Activated naive CD8-positive, alpha-beta T cell treated with anti-CD3 and anti-CD28 coated beads for 36 hours (primary cell): ENCODE measurements at places on chromosomes 12 and 14.

GRCh38 chr12:65603438-65604351, 220.6 kb upstream of the HMGA2 start:
- H3K4me1 ChIP-seq = peaks cover 2% of the 10 kb centered on the region
- H3K36me3 ChIP-seq = no peaks in the 10 kb centered on the region

- peaks cover 57% of the 10 kb centered on the region for H3K27me3 ChIP-seq
- peaks cover 5% of the 10 kb centered on the region for H3K4me1 ChIP-seq
- DNase-seq = no peak
Measured at GRCh38 chr14:101559624-101560533, 1.4 kb upstream of the DIO3 start.

- H3K27me3 ChIP-seq = no peaks in the 10 kb centered on the region
- no peak for DNase-seq
- H3K4me1 ChIP-seq = no peaks in the 10 kb centered on the region
- no peaks in the 10 kb centered on the region for H3K36me3 ChIP-seq
Measured at GRCh38 chr14:81386290-81386745, 13.8 kb downstream of the STON2 start.

- no peak overlapping the region for H3K4me3 ChIP-seq
- no peak for DNase-seq
- H3K27ac ChIP-seq = no peak overlapping the region
Measured at GRCh38 chr14:59318908-59319307, 130.4 kb downstream of the DAAM1 start.

- no peaks in the 10 kb centered on the region for H3K4me1 ChIP-seq
- H3K27ac ChIP-seq = no peak overlapping the region
- no peaks in the 10 kb centered on the region for H3K36me3 ChIP-seq
Measured at GRCh38 chr12:70671698-70672097, 34.5 kb upstream of the PTPRB start.

GRCh38 chr14:67668559-67668958, 5.9 kb downstream of the VTI1B start:
- H3K36me3 ChIP-seq = peaks cover 2% of the 10 kb centered on the region
- H3K27me3 ChIP-seq = no peaks in the 10 kb centered on the region
- no peak overlapping the region for H3K4me3 ChIP-seq
- no peak overlapping the region for H3K27ac ChIP-seq
- peaks cover 56% of the 10 kb centered on the region for H3K4me1 ChIP-seq
- no peak for DNase-seq

GRCh38 chr12:85626001-85626783, 210.0 kb downstream of the RASSF9 start:
- H3K4me1 ChIP-seq = no peaks in the 10 kb centered on the region
- H3K27me3 ChIP-seq = no peaks in the 10 kb centered on the region
- no peaks in the 10 kb centered on the region for H3K36me3 ChIP-seq
- H3K4me3 ChIP-seq = no peak overlapping the region
- DNase-seq = no peak

DNA sequence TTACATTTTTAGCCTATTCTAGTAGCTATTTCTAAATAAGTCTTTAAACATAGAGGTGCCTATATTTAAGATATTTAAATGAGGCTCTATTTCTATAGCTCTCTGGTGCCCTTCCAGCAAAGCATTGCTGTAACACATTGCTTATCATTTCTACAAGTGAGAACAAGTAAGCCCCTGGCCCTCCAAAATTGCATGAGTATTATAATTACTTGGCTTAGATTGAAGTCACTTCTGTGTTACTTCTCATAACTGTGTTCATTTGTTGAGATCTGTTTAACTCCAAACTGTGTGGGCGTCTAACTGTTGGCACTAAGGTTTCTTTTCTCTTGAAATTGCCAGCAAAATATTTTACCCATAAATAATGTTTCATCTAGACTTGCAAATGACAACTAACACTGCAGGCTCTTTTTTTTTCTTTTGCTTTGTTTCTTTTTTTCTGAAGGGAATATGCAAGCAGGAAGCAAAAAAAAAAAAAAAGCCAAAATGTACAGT, 66.5 kb downstream of the DAD1 start:
- H3K27me3 ChIP-seq = no peaks in the 10 kb centered on the region
- H3K36me3 ChIP-seq = peaks cover 95% of the 10 kb centered on the region
- H3K27ac ChIP-seq = peak overlapping the region; percentile 97
- H3K4me3 ChIP-seq = peak overlapping the region; percentile 91
- H3K4me1 ChIP-seq = peaks cover 84% of the 10 kb centered on the region

DNA sequence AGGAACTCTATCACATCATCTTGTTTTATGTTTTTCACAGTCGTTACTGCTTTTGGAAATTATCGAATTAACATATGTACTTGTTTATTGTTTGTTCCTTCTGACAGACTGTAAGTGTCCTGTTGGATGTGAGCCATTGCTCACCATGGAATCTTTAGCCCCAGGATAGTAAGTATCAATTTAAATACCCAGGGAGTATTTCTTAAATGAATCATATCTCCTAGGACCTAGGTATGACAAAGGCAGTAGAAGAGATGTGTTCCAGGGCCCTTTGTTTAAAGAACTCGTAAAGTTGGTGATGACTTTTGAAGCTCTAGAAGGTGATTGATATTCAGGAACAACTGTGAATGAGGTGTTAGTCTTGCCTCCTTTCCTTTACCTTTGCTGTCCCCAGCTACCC, 30.3 kb upstream of the STRAP start:
- H3K4me1 ChIP-seq = no peaks in the 10 kb centered on the region
- DNase-seq = no peak
- H3K4me3 ChIP-seq = no peak overlapping the region
- H3K27me3 ChIP-seq = no peaks in the 10 kb centered on the region

DNA sequence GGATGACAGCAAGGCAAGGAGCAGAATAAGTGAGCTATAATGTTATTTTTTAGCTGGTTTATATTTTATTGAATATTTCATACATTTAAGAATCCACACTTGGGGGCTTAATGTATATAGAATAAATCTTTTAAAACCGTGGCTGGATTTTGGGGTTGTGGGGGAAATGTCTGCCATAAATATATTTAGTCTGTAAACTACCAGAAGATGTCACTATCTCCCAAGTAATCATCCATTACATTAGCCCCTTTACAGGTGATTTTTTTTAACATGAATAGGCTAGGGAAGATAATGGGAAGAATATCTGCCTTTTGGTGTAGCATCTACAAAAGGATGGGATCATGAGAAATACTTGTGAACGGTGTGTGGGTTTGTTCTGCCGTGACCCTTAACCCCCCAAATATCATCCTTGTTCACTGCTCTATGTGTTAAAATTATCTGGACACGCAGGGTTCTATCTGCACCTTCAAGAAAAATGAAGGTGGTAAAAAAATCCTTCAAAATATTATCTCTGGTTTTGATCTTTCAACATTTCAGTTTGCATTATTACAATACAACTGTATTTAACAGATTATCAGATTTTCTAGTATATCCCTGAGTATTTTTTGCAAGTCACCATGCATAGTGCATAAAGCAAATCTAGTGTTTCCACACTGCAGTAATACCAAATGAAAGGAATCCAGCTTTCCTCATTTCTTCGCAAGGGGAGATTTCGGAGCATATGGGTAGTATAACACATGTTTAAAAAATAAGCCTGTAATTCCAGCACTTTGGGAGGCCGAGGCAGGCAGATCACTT, 8.0 kb upstream of the SLC17A8 start:
- H3K27ac ChIP-seq = no peak overlapping the region
- H3K4me3 ChIP-seq = no peak overlapping the region
- peaks cover 4% of the 10 kb centered on the region for H3K27me3 ChIP-seq
- DNase-seq = no peak
- no peaks in the 10 kb centered on the region for H3K4me1 ChIP-seq

DNA sequence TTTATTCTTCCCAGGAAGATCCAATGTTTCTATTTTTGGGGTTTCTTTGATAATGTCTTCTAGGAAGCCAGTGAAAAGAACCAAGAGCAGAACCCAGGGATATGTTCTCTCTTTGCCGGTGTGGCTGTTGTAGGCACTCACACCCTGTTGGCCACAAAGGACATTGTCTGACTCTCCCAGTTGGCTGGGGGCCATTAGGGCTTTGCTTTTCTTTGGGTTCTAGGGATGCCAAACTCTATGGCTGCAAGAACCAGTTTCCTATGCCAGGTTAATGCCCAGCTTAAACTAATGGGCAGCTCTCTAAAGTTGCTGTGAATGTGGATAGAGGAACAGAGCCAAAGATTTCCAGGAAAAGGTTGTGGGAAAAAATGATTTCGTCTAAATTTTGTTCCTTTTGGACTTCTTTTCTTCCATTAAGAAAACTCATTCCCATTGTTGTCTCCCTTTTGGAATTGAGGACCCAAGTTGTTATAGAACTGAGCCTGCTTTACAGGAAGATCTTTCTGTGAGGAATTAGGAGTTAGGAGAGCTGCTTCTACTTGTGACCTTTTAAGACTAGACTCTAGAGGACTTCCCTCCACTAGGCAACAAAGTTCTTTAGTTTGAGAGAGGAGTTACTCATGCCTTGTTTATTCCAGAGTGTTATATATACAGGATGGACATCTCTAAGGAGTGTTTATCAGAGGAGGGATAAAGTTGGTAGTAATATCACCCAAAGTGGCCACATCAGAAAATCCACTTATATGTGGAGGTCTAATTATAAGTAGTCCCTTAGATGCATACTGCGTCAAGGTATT, 13.1 kb downstream of the COPZ1 start:
- H3K4me3 ChIP-seq = no peak overlapping the region
- H3K36me3 ChIP-seq = peaks cover 2% of the 10 kb centered on the region
- no peak for DNase-seq
- no peaks in the 10 kb centered on the region for H3K27me3 ChIP-seq
- no peak overlapping the region for H3K27ac ChIP-seq
- peaks cover 13% of the 10 kb centered on the region for H3K4me1 ChIP-seq

DNA sequence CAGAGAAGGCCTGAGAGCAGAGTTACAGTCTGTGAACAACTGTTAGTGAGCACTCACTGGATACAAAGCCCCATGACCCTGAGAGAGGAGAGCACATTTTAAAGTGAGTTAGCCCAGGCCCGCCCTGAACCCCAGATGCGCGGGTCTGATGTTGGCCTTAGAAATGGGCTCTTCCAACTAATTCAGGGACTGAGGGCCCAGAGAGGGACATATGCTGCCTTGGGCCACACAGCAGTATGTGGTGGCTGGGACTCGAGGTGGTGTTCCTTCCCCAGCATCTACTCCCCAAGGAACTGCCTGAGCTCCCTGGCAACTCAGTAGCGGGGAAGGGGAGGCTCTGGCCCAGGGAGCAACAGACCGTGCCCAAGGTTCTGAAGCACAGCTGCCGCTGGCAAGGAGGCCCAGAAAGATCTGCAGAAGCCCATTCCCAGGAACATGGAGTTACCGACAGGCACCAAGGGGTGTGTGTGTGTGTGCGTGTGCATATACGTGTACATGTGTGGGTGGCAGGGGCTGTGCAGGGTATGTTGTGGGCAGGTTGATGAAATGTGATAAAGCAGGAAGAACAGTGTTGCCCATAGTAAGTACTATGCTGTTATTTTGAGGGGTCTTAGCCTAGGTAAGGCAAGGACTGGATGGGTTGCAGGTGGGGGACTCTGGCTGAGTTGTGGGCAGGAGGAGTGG, 40.5 kb downstream of the KRT80 start:
- no peaks in the 10 kb centered on the region for H3K36me3 ChIP-seq
- no peak for DNase-seq
- H3K4me3 ChIP-seq = peak overlapping the region; percentile 37
- peaks cover 12% of the 10 kb centered on the region for H3K4me1 ChIP-seq
- peaks cover 10% of the 10 kb centered on the region for H3K27me3 ChIP-seq

DNA sequence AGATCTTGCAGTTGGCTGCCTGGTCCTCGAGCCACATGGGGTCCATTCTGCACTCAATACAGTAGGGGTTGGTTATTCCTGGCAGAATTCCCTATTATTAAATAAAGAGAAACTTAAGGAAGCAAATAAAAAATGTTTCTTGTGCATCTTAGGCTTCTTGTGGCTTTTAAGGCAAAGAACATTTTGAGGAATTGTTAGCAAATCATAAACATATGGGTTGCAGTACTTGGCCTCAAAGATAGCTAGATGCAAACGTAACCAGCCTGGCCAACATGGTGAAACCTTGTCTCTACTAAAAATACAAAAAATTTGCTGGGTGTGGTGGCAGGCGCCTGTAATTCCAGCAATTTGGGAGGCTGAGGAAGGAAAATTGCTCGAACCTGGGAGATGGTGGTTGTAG, 50.8 kb upstream of the KCNA5 start:
- H3K36me3 ChIP-seq = no peaks in the 10 kb centered on the region
- H3K27ac ChIP-seq = no peak overlapping the region
- DNase-seq = no peak
- peaks cover 29% of the 10 kb centered on the region for H3K27me3 ChIP-seq
- H3K4me1 ChIP-seq = no peaks in the 10 kb centered on the region

- no peak for DNase-seq
- no peak overlapping the region for H3K27ac ChIP-seq
- H3K4me1 ChIP-seq = no peaks in the 10 kb centered on the region
- no peaks in the 10 kb centered on the region for H3K27me3 ChIP-seq
Measured at GRCh38 chr14:65016471-65016870, 29.8 kb downstream of the FNTB start.

DNA sequence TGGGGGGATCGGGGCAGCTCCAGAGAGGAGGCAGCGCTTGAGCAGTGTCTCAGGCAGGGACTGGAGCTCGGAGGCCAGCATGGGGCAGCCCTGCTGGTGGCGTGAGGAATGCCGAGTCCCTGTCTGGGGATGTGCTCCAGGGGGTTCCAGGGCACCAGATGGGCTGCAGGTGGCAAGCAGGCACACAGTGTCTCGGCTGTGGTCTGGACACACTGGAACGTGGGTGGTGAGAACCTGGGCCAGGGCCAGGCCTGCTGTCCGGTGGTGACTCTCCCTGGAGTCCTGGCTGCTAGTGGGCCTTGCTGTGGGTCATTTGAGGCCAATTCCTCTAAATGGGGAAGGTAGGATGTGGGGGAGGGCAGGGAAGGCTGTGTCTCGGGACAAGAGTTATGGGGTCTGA, 199.4 kb upstream of the RTL1 start:
- H3K4me3 ChIP-seq = no peak overlapping the region
- no peaks in the 10 kb centered on the region for H3K36me3 ChIP-seq
- H3K27me3 ChIP-seq = peaks cover 17% of the 10 kb centered on the region
- no peak for DNase-seq
- H3K4me1 ChIP-seq = no peaks in the 10 kb centered on the region

GRCh38 chr14:34632411-34632978, 2.5 kb upstream of the SNX6 start:
- H3K27ac ChIP-seq = no peak overlapping the region
- peaks cover 18% of the 10 kb centered on the region for H3K4me1 ChIP-seq
- H3K4me3 ChIP-seq = no peak overlapping the region

DNA sequence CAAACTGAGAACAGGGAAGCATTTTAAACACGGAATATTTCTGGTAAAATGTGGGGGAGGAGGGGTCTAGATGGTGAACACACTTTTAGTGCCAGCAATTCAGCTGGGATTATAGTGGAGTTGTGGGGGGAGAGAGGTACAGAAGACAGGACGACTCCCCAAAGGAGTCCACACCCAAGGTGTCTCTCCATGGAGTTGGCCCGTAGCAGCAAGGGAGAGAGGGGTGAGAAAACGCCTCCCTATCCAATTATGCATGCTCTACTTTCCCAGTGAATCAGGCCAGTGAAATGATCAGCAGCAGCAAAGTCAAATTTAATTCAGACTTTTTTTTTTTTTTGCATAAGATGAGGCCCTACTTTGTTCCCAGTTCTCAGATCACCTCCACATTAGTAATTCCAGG, 38.6 kb downstream of the BTG1 start:
- H3K27me3 ChIP-seq = no peaks in the 10 kb centered on the region
- H3K36me3 ChIP-seq = peaks cover 9% of the 10 kb centered on the region
- no peak overlapping the region for H3K27ac ChIP-seq
- no peak overlapping the region for H3K4me3 ChIP-seq
- H3K4me1 ChIP-seq = peaks cover 67% of the 10 kb centered on the region
